ENCODE measurements at places on chromosomes 7 and 10.

DNA sequence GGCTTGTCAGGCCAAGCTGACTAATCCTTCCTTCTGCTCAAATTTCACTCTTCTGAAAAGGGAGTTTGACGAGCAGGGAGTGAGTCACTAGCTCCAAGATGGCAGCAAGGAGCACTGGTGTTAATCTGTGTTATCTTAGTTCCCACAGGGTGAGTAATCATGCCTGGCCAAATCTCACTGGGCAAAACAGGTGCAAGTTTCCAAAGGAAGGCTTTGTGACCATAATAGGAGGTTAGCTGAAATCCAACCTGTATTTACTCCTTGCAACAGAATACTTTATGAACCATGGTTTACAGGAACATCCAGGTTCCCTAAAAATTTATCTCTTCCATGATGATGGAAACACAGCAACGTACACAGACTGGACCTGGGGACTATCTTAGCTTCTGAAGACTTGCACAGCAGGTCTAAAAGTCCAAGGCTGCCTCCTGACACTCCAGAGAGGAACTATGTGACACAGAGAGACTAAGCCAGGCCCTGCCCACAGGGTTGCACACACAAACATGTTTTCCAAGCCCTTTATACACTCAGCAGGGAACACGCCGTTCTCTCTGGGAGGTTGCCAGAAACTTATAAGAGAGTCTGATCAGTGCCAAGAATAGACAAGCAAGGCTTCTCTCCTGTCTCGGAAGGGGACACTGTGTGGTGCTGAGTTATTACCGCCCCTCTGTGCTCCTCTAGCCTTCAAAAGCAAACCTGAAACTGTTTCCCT is 46.3 kb downstream of the PDK4 start:
- peak; percentile 85 for DNase-seq

DNA sequence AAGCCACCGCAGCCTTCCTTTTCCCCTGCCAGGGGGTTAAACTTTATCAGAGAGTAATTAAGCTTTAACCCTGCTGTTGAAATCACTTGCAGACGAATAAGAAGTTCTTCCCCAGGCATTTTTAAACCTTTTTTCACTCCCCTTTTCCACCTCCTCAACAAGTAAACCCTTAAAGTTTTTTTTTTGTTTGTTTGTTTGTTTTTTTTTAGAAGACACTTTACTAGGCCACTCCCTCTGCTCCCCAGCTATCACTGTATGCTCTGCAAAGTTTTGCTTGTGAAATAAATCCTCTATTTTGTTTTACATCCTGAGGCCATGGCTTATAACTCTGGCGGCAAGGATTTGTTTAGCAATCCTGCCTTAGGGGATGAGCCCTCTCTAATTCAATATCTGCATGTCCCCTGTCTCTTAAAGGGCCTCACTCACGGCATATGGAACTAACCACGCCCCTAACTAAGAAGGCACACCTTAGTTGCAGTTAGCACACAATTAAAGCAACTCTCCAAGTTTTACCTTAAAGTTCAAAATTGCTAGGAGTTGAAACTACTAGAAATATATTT is 1354.7 kb upstream of the LRRTM3 start:
- DNase-seq: no peak

DNA sequence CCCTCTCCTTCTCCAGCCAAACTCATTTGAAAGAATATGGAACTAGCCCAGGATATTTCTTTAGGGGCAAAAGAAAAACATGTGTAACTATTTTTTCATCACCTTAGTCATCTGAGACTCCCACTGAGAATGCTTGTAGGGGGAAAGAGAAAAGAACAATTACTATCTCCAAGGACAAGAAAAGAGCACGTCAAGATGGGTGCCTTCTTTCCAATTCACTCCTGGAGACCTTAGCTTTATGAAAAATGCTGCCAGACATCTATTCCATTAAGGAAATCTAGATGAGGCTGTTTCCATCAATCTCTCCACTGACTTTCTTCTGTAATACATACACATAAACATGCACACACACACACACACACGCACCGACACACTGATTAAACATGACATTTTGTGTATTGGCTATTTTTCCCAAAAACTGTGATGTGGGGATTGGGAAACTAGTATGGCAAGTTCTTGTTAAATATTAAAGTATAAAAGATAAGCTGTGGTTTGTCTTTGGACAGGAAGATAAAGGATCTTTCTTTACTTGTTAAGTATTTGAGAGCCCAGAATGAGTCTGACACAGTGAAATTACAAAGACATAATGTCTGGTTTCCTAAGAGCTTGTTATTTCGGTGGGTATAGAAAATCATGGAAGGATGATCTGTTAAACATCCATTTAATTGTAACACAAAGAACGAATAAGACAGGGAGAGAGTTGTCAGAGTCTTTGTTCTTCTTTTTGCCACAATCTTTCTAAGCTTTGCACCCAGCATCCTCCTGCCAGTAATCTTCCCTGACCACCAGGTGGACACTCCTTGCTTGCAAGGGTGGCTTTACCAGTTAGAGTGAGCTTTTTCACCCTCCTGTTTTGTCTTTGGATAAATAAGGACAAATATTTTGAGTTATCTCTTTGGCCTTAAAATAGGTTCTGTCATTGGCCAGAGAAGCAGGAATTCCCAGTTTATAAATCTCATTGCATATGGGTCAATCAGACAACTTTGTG is 177.3 kb upstream of the TMEM72 start:
- DNase-seq: no peak

- DNase-seq: no peak
Measured at GRCh38 chr7:145497911-145498525, 618.6 kb upstream of the CNTNAP2 start.

GRCh38 chr7:40680657-40681056 is 545.9 kb downstream of the SUGCT start:
- DNase-seq: no peak

DNA sequence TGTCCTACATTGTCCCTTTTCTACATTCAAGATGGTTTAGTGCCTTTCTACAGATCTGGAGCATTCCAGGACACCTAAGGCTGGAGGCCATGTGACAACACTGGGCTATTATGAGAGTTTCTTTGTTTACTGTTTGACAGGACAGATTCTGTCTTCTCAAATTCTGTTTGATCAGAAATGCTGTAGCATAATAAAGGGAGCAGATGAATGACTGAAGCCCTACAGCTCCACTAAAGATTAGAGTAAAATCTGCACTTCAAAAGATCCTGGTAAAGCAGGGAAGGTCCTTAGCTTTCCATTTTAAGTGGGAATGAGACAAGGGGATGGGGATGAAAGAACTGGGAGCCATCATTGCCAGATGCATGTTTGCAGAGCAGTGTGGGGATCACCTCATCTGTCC is 38.4 kb downstream of the TMEM229A start:
- DNase-seq: no peak

GRCh38 chr7:40996233-40996677 is 706.6 kb downstream of the INHBA start:
- no peak for DNase-seq

DNA sequence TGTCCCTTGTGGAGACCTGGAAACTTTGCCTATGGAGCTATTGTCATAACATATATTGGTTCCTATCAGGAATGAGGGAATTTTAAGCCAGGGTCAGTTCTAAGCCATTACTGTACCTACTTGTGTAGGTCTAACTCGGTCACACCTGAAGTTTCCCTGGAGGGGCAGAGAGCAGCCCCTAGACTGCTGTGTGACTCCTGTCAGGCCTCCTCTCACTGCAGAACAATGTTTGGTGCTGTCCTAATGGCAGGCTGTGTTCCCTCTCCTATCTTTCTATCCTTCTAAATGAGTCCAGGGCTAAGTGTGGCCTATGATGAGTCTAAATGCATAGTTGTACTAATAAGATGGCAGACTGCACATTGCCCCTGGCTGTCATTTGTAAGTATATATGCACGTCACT is 14.2 kb downstream of the MBL2 start:
- no peak for DNase-seq

GRCh38 chr7:27553273-27553672 is 109.4 kb downstream of the HIBADH start:
- DNase-seq: no peak

Measured in NCI-H1092 (cell line).